SJCRH30 (cell line): ENCODE measurements at places on chromosomes 7 and 10. TPM values are rescaled to one million over a fixed set of nuclear protein-coding genes. Genes with fewer than 3 reads are reported as not detected.

DNA sequence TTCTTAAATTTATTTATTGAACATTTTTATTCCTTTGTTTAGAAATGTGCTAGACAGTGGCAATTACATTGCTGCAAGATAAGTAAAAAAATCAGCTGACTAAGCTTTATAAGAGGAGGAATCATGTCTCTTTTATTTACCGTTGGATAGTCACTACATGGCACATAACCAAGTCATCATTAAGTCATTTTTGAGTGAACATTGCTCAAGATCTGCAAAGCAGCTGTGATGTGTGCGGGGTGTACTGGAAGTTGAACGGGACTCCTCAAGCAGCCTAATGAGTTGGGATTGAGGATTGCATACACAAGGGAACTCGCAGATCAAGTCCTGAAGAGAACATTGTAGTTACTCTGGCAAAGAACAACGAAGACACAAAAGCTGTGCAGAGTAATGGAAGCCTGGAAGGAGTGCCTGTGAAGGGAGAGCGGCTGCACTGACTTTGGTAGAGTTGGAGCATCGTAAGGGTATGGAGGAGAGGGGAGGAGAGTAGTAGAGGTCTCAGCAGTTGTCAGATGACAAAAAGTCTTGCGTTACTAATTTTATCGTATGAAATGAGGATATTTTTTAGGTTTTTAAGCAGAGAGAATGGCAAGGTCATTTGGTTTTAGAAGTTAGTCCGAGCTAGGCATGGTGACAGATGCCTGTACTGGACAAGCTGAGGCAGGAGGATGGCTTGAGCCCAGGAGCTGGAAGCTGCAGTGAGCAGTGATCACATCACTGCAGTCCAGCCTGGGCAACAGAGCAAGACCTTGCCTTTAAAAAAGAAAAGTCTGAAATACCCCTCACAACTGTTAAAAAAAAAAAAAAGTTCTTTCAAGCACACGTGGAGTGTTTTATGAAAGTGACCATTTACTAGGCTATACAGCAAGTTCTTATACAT, 95.1 kb downstream of the BMPR1A start:
- H3K27me3 ChIP-seq = no peaks in the 10 kb centered on the region
- no peak for DNase-seq
- H3K4me3 ChIP-seq = no peak overlapping the region
- H3K27ac ChIP-seq = no peak overlapping the region
- no peaks in the 10 kb centered on the region; the same call in 1 of the 2 replicates for H3K36me3 ChIP-seq

- DNase-seq = no peak
- 0 out of 2 replicates have a peak, but pooled peaks cover 2% of the 10 kb centered on the region for H3K4me1 ChIP-seq
- H3K4me3 ChIP-seq = peak overlapping the region; percentile 64
- no peaks in the 10 kb centered on the region for H3K36me3 ChIP-seq
Observed at GRCh38 chr7:127252377-127252713, 396 bp downstream of the GRM8 start.

DNA sequence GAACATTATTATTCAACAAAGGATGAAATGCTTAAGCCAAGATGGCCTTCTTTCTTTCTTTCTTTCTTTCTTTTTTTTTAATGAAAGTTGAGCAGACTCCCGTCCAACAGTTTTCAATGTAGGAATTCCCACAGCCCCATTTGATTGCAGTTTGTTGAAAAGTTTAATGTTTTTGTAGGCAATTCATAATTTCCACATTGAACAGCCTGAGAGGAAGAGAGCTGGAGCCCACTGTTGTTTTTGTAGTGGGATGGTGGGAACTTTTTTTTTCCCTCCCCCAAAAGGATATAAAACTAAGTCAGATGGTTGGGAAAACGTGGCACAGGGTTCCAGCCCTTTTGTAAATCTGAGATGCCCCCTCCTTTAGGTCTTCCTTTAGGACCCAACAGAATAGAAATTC, 86.6 kb downstream of the TCF7L2 start:
- H3K27me3 ChIP-seq = no peaks in the 10 kb centered on the region
- no peak overlapping the region for H3K4me3 ChIP-seq
- no peak for DNase-seq

Gene CPEB3
- 1.7 and 1.8 TPM in 2 replicates for total RNA-seq

Gene PIK3AP1
- total RNA-seq = 5.6 and 7.1 TPM in 2 replicates
